ENCODE measurements at places on chromosomes 5 and 9.
A peak's percentile ranks its signal among the peaks of the same experiment; 100 is the strongest.

DNA sequence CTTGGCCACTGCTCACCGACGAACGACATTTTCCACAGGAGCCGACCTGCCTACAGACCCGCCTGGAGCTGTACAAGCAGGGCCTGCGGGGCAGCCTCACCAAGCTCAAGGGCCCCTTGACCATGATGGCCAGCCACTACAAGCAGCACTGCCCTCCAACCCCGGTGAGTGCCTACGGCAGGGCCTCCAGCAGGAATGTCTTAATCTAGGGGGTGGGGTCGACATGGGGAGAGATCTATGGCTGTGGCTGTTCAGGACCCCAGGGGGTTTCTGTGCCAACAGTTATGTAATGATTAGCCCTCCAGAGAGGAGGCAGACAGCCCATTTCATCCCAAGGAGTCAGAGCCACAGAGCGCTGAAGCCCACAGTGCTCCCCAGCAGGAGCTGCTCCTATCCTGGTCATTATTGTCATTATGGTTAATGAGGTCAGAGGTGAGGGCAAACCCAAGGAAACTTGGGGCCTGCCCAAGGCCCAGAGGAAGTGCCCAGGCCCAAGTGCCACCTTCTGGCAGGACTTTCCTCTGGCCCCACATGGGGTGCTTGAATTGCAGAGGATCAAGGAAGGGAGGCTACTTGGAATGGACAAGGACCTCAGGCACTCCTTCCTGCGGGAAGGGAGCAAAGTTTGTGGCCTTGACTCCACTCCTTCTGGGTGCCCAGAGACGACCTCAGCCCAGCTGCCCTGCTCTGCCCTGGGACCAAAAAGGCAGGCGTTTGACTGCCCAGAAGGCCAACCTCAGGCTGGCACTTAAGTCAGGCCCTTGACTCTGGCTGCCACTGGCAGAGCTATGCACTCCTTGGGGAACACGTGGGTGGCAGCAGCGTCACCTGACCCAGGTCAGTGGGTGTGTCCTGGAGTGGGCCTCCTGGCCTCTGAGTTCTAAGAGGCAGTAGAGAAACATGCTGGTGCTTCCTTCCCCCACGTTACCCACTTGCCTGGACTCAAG is 1.5 kb downstream of the CSF2 start:
- DNase-seq: no peak

DNA sequence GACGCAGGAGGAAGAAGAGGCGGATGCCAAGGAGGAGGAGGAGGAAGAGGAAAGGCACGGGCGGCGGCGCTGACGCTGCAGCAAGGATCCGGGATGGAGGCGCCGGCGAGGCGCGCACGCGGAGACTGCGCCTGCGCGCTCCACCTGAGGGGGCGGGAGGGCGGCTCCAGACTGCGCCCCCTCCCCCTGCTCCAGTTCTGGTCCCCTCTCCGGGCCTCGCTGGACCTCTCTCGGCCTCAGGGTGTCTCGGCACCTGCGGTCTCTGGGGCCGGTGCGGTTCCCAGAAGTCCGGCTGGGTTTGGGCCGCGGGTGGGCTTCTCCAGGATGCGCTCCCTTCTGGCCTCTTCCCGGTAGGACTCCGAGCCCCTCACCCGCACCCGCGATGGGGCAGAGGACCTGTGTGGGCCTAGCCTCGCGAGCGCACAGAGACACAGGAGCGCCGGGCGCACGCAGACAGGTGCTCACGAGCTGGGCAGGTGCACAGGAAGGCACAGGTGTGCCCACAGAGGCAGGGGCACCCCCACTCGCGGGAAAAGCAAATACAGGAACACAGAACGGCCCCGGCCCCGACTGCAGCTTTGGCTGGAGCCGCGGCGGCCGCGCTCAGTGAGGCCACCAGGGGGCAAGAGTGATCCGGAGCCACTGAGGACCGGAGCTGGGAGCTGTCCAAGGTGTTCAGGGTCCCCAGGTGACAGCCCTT is at the start of gene NPDC1:
NPDC1 (minus strand) TSS at position 90 of the 700 bp plus-strand sequence. CDS start 188 bp downstream, outside the sequence.
- peak; percentile 75 for DNase-seq

DNA sequence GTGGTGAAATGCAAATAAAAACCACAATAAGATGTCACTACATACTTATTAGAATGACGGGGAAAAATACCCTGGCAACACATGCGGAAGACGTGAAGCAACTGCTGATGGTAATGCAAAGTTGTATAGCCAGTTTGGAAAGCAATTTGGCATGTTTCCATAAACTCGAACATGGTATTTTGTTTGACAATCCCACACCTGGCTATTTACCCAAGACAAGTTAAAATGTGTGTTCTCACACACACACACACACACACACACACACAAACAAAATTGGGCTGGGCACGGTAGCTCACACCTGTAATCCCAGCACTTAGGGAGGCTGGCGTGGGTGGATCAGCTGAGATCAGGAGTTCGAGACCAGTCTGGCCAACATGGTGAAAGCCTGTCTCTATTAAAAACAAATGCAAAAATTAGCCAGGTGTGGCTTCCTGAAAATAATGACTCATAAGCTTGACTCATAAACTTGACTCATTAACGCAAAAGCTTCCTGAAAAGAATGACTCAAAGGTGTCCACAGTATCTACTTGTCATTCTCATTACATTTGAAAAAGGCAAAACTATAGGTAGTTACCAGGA is 456.5 kb downstream of the CDH18 start:
- no peak for DNase-seq

GRCh38 chr9:75188756-75189155 is 100.4 kb downstream of the OSTF1 start:
- no peak for DNase-seq

GRCh38 chr9:117368684-117369230 is 46.1 kb downstream of the ASTN2 start:
- no peak for DNase-seq

- no peak for DNase-seq
Measured at GRCh38 chr9:85521371-85522197, 220.2 kb downstream of the AGTPBP1 start.

GRCh38 chr5:124466011-124466410 is 280.4 kb downstream of the ZNF608 start:
- DNase-seq: no peak

DNA sequence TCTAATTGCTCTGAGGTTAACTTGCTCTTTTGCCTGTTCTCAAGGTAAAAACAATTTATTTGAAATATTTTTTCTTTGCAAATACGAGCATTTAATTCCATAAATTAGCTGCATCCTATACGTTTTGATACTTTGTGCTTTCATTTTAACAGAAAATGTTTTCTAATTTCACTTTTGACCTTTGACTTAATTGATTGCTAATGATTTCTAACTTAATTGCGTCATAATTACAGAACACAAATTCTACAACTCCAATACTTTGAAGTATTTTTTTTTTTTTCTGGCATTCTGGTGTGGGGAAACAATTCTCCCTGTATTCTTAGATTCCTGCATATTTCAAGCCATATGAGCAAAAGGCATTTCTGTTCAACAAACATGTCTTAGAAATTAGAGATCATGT is 134.0 kb downstream of the ISOC1 start:
- no peak for DNase-seq

DNA sequence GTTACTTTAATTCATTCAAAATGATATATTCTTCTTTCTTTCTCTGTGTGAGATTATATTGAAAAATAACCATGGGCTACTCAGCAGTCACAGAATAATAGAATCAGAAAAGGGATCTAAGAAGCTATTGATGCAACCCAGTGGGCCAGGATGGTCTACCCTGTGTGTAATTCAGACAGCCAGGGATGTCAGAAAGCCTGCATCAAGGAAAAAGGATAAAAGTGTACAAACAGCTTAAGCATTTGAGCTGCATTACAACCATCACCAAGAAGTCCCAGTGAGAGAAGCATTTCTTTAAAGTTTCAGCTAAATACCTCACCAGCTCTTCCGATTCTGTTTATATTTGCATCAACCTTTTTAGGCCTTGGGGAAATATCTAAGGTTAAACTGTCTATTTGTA is 37.8 kb upstream of the PPP3R2 start:
- DNase-seq: no peak

GRCh38 chr5:79074641-79075040 is 5.1 kb downstream of the BHMT2 start:
- no peak for DNase-seq

GRCh38 chr5:62605638-62606037 is 27.0 kb downstream of the LRRC70 start:
- no peak for DNase-seq
